Ecto neural progenitor cell (in vitro differentiated cells): ENCODE measurements at places on chromosomes 12 and 14.

GRCh38 chr14:67436006-67436866 is 24.3 kb upstream of the PLEK2 start:
- no peak for DNase-seq

GRCh38 chr12:131991816-131992430 is 42.2 kb downstream of the EP400 start:
- DNase-seq: peak; percentile 44

GRCh38 chr12:50309950-50310349 is 26.6 kb upstream of the LIMA1 start:
- no peak for DNase-seq

GRCh38 chr12:968545-968944 is 19.1 kb upstream of the RAD52 start:
- DNase-seq: no peak

DNA sequence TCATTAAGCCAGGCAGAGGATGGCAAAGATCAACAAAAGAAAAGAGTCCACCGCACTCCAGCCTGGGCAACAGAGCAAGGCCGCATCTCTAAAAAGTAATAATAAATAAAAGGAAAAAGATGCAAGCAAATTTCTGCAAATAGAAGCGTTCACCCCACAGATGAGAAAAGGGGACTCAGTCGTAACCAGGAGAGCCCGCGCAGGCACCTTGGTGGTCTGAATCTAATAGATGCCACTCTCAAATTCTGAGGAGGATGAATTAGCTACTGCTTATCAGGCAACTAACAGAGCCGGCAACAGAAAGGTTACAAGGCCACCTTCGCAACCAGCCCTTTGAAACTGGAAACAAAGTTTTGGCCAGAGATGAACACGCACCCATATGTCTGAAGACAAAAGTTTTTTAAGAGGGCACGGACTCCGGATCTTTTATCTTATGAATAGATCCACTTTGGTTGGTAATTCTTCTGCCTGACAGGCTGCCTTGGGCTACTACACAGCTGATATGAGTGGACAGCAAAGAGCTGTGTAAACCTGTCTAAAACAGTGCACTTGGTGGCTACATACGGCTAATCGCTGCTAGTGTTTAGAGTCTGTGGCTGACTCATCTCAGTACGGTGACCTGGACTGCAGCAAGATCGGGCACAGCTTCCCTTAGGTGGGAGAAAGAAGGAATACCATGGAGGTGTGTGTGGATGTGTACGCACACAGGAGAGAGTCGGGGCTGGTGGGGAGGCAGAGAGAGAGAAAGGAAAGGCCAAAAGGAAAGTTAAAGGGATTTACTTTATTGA is 32.9 kb upstream of the TTC7B start:
- DNase-seq: no peak

- no peak for DNase-seq
Observed at GRCh38 chr12:28413460-28414109, 223.3 kb downstream of the CCDC91 start.

- no peak for DNase-seq
Observed at GRCh38 chr12:45708363-45708762, 21.1 kb upstream of the ARID2 start.

DNA sequence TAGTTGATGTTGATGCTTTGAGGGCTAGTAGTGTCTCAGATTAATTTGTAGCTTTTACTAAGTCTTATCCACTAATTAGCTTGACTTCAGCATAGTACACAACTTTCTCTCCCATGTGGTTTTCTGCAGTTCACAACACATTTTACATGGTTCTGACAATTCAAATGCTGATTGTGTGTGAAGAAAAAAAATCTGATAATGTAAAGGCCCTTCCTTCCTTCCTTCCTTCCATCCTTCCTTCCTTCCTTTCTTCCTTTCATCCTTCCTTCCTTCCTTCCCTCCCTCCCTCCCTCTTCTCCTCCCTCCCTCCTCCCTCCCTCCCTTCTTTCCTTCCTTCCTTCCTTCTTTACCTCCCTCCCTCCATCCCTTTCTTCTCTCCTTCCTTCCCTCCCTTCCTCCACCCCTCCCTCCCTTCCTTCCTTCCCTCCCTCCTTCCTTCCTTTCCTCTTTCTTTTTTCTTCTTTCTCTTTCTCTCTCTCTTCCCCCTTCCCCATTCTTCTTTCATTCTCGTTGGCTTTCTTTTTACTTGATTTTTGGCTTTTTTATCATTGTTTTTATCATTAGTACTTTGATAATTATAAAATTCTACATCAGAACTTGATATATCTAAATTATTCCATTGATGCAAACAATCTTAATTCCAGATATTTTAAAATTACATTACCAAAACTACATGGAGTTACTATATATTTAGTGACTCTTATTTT is 1415.6 kb downstream of the LRFN5 start:
- no peak for DNase-seq

- DNase-seq: no peak
Observed at GRCh38 chr14:76235628-76236027, 83.9 kb downstream of the GPATCH2L start.
